ENCODE measurements at places on chromosomes 5 and 9.

GRCh38 chr9:38091310-38092199 lies 22.5 kb upstream of the SHB start:
- DNase-seq, result peak; percentile 64

DNA sequence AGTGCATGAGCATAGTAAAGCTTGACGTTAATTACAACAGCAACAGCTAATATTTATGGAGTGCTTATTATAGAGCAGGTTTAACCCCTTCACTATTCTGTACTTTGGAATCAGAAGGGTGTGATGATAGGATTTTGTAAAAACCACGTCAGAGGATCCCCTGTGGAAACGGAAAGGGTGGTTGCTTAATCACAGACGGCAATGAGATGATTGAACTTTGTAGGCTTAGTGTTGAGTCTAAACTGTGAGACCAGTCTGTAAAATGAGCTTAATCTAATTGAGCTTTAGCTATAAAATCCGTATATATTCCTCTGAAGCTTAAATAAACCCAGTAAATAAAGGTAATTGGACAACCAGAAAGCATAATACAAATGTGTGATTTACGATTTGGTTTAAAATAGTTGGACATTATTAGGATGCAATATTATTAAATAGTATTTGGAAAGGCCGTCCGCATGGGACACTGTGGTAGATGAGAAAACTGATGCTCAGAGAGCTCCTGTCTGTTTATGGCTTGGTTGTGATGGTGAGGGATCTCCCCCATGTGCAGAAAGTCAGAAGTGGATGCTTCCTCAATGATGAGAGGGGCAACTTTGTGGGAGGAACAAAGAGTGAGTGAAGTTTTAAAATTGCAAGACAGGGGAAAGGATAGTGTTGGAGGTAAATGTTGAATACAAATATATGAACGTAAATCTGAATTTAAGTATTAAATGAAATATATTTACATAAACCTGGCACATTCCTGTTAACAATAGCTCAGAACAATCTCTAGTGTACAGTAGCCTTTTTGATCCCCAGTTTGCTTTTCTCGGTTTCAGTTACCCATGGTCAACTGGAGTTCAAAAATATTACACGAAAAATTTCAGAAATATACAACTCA lies 23.4 kb upstream of the SCGB3A2 start:
- DNase-seq, result no peak

GRCh38 chr5:41841325-41841724 lies 28.9 kb downstream of the OXCT1 start:
- no peak for DNase-seq

DNA sequence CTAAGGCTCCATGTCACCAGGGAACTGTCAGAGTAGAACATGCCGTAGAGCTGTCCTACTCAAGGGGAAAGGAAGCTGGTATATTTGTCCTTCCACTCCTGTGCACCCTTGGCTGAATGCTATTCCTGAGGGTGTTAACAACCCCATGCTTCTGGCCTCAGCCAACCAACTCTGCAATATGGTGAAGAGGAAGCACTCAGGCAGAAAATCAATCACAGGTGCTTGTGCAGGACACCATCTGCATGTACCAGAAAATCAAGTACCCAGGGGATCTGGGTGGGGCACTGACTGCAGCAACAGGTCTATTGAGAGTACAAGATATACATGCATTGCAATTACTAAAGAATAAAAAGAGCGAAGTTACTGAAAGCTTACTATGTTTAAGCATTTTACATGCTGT lies 51.4 kb upstream of the NEK6 start:
- no peak for DNase-seq

DNA sequence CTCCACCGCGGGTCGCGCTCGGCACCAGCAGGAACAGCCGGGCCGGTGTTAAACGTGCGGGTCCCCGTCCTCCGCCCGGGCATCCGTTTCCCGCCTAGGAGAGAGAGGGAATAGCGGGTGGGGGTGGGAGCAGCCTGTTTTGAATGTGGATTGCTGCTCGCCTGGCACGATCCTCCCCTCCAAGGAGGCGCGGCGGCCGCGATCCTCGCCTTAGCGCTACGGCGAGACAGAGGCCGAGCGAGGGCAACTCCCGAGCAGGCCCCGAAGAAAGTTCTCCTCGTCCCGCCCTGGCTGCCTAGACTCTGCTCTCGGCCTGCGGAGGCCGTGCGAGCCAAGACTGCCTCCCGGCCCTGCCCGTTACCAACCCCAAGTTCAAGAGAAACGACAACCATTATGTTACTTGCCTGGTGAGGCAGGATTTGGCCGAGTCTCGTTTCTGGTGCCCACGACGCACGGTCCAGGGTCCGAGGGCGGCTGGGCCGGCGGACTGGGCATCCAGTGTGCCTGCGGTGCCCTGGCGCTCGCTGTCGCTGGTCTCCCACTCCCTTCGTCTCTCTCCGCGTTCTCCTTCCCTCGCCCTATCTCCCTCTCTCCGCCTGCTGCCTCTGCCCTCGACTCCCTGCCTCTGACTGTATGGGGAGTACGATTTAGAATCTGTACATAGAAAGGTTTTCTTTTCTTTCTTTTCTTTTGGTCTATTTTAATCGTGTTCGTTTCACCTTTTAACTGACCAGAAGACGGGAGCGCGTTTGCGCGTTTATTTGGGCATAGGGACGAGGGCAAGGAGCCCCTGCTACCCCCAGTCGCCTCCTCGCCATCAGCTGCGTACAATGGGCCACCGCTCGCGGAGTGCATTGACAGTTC lies 724 bp downstream of the NR2F1-AS1 start:
- DNase-seq, result peak; percentile 31
